CD4-positive, alpha-beta T cell treated with Interleukin-6 at 100 ng/mL for 8 hours (primary cell): ENCODE measurements at places on chromosomes 7 and 10.

- no peak for DNase-seq
These were observed 11.1 kb upstream of the CUL1 start for GRCh38 chr7:148687555-148687954.

- DNase-seq = no peak
These were observed 59.7 kb downstream of the LCOR start for GRCh38 chr10:96891840-96892239.

GRCh38 chr10:26773633-26774032, 76.1 kb downstream of the PDSS1 start:
- DNase-seq = no peak

GRCh38 chr7:36286226-36286625, 103.4 kb upstream of the ANLN start:
- DNase-seq = peak; percentile 84

DNA sequence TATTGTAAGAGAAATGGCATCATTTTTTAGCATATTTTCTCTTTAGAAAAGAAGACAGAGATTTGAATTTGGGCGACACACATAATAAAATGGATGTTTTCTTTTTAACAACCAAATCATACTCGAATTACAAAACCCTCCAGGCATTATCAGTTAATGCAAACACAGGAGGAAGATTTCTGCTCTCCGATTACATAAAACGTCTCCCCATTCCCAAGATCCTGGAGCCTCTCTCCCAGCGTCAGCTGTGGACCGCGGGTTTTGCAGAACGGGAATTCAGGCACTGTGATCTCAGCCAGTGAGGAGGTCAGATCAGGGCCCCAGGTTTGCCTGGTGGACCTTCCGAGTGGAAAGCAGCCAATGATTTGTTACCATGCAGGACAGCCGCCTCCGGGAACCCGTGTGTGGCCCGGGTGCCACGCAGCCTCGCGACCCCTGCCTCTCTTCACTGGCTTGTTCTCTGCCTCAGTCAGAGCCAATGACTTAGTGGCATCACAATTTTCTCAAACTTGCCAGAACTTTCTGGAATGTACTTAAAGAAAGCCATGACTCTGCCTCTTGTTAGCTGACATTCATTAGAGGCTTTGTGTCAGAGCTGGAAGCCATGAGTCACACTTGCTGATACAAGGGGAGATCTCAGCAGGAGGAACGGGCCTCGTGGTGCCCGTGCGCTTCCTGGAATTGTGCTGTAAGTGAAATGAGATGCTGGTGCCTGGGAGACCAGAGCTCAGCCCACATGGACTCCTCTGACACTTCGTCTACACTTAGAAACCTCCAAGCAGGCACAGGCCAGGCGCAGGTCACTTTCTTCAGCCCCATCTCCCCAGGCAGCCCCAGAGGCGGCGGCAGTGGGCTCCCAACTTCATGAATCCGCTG, 246.1 kb downstream of the KLF6 start:
- no peak for DNase-seq

DNA sequence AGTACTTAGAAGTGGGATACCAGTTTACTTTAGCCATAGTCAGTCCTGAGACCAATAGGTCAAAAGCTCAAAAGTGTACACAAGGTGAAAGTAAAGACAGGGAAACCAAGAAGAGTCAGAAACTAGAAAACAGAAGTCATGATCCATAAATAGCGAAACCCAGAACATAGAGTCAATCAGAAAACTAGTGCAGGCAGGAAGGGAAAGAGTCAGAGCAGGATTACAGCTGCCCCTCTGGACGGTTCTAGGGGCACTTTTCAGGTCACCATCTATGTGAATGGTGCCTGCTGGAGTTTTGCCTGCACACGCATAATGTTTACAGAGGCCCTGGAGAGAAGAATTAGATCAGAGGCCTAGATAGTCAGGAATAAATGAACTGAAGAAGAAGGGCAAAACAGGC, 22.4 kb upstream of the DMTF1 start:
- no peak for DNase-seq

GRCh38 chr7:138801256-138801655, 3.3 kb upstream of the ATP6V0A4 start:
- DNase-seq = no peak

DNA sequence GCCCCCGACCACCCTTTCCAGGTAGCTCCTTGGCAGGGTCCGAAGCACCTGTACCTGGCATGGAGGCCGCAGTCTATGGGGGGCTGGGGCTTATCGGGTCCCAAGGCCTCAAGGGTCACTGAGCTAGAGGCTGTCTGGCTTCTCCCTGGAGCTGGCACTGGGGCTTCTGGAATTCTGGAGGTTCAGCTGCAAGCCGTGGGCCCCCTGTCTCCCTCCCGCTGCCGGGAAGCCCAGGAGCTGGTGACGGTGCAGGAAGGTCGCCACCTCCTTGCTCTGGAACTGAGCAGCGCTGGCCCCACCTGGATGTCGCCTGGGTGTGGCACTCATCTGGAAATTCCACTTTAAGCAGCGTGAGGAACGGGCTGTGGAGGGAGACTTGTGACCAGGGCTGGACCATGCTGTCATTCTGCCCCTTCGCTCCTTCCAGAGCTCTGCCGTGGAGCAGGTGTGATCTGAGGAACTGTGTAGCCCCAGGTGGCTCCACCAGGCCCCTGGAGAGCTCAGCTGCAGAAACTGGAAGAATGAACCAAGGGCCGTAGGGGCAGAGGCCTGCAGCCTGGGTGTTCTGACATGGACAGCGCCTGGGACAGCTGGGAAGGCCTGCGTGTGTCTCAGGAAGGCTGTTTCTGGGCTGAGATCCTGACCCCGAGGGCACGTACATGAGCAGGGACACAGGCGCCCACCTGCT, 129.7 kb upstream of the PPP2R2D start:
- no peak for DNase-seq

DNA sequence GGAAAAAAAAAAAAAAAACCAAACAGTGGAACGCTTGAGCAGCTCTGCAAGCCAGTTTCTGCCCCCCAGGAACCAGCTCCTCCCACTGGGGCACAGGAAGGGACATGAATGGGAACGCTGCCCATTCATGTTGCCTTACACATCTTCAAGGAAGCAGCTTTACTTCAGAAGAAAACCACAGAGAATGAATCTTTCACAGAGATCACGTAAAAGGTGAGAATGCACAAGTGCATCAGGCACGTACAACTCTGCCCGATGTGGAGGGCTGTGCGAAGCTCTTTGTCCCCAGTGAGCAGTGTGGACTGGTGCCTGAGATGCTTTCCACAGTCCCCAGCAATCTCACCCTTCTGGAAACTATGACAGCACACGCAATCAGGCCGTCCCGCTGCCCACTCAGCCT, 106.2 kb downstream of the DLG5 start:
- no peak for DNase-seq

- peak; percentile 65 for DNase-seq
These were observed 3.2 kb upstream of the LAT2 start for GRCh38 chr7:74206589-74207120.

DNA sequence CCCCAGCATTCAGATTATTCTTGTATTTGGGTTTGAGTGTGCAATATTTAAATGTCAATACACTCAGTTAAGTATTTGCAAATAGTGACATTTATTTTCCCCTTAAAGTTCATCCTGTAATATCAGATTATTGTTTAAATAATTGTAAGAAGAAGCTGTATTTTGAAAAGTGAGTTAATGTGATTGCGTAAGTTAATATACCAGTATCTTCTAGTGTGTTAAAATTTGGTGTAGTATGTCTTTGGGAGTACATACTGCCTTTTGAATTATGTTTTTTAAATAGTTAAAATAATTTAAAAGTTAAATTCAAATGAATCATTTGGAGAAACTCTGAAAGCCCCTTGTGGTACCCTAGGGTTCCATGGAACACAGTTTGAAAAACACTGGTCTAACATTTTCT, 28.6 kb downstream of the LRMDA start:
- no peak for DNase-seq

GRCh38 chr7:51070151-51070550, 246.5 kb downstream of the COBL start:
- no peak for DNase-seq

- DNase-seq = no peak
These were observed 37.2 kb upstream of the BMPER start for GRCh38 chr7:33868166-33868565.
